ENCODE measurements at places on chromosomes 2 and 18.
A peak's percentile ranks its signal among the peaks of the same experiment; 100 is the strongest.

DNA sequence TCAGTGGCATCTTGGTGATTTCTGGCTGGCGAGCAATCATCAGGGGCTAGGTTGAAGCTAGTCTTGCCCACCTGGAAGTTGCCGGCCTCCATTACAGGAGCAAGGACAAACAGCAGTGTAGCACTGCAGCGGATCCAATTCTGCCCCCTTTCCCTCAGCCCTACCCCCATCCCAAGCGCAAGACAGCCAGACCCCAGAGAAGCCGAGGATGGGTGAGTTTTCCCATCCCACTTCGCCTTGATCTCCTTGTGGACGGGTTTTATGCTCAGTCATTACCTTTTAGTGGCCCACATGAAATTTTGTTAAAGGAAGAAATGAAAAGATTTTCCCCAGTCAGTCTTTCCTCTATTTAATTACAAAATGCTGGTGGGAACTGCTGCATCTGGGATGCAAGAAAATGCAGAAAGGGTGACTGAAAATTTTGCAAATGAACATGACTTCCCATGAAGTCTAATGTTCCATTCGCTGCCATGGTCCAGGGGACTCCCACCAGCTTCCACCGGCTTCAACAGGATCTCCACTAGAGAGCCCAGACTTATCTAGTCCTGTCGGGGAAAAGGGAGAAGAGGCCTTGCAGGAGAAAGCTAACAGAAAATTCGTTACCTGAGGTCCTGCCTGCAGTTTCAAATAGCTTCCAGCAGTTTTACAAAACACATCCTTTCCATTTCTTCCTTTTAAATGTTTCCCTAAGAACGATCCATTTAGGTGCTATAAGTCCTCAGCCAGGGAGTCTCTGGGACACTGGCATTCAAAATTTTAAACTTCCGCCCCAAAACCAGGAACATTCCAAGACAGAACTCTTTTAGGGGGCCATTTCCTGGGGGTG is 1.9 kb upstream of the HOXD9 start:
- no peak for DNase-seq

GRCh38 chr2:95001051-95001562 is 24.4 kb upstream of the MAL start:
- no peak for DNase-seq

- no peak for DNase-seq
These were observed 171.0 kb downstream of the OSR1 start for GRCh38 chr2:19187323-19188020.

GRCh38 chr2:217999595-217999959 is 3.2 kb downstream of the TNS1 start:
- no peak for DNase-seq

GRCh38 chr18:73848656-73849055 is 299.0 kb downstream of the FBXO15 start:
- DNase-seq = no peak

DNA sequence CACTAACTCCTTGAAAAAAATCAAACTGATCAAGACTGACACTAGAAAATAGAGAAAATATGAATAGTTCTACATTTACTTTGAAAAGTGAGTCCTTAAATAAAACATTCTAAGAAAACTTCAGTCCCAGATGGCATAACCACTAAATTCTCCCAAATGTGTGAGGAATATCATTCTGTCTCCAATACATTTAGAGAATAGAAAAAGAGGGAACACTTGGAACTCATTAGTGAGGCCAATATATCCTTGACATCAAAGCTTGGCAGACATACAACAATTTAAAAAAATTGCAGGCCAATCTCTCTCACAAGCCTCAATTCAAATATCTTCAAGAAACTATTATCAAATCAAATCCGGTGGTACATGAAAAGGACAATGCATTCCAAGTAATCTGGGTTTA is 79.3 kb upstream of the TMEM247 start:
- no peak for DNase-seq

DNA sequence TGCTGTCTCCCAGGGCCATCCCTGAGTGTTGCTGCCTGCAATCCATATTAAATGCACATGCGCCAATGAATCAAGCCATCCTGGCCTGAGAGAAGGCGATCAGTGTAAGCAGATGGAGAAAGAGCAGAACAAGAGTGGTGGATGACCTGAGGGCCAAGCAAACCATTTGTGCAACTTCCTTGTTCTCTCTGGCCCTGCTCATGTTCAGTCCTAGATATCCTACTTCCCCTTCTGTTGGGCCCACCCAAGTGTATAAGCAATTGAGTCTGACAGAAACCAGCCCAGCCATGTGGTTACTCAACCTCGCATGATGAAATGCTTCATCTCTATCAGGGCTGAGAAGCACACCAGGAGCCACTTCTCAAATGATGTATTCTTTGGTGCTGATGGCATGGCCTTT is 383.1 kb upstream of the ID2 start:
- DNase-seq = no peak

DNA sequence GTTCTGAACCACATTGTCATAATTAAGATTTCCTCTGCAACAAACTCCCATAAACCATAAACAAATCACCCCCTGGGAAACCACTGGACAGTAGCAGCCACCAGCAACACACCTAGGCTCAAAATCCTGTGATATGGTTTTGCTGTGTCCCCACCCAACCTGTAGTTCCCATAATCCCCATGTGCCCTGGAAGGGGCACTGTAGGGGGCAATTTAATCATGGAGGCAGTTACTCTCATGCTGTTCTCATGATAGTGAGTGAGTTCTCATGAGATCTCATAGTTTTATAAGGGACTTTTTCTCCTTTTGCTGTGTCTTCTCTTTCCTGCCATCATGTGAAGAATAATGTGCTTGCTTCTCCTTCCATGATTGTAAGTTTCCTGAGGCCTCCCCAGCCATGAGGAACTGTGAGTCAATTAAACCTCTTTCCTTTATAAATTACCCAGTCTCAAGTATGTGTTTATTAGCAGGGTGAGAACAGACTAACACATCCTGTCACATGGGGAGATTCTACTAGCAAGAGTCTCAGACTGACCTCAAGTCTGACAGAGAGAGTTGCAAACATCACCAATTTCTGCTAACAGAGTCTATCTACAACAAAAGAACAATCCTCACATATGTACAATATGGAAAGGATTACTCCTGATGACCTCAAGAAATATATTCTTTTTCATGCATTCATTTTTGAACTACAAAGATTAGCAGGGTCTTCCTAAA is 182.6 kb downstream of the GRB14 start:
- DNase-seq = no peak

DNA sequence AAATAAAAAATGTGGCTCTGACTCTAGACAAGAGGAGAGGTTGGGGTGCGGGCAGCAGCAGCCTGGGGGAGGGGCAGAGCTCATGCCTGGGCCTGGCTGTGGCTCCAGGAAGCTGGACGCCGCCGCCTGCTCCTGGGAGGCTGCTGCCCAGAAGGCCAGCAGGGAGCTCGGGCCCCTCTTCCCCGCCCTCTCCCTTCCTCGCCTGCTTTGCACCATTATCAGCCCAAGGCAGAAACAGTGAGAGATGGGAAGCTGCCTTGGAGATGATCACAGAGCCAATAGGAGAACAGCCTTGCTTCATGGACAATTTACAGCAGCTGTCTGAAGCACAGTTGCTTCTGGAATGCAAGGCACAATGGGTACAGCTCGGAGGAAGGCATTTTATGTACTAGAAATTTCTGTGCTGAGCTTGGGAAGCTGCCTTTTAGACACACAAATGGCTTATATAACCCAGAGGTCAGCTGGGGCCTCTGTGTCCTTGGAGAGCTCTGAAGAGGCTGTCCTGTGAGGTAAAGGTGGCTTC is 55.3 kb upstream of the AFF3 start:
- DNase-seq = no peak

DNA sequence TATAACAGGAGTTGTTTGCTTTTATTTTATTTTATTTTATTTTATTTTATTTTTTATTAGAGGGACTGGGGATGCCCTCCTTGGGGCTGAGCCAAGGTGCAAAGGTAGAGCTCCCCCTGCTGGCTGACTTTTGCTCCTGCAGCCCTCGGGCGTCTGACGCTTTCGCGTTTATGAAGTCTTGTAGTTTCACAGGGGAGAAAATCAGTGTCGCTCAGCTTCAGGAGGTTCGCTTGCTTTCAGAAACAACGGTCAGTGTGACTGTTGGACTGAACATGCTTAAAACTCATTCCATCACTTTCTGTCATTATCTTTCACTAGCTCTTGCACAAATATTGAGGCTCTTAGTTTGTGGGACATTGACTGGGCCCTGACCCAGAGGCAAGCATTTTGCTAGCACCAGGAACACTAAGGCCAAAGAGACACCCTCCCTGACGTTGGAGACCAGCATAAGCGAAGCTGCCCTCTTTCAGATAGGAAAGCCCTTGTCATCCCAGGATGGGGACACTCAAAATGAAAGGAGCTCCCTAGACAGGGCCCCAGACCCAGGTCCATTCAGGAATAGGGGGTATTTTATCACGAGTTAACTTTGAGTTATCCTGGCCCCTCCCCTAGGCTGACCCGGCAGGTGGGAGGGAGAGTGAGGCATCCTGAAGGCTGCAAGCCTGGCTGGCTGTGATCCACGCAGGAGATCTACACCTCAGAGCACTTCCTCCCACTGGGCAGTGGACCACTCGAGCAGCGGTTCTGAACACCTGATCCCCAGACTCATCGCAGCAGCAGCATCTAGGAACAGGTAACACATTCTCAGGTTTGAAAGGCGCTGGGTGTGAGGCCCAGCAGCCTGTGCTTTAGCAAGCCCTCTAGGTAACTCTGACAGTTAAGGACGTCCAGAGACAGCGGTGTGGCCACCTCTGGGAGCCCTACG is 34.4 kb downstream of the LGALSL start:
- peak; percentile 71 for DNase-seq

DNA sequence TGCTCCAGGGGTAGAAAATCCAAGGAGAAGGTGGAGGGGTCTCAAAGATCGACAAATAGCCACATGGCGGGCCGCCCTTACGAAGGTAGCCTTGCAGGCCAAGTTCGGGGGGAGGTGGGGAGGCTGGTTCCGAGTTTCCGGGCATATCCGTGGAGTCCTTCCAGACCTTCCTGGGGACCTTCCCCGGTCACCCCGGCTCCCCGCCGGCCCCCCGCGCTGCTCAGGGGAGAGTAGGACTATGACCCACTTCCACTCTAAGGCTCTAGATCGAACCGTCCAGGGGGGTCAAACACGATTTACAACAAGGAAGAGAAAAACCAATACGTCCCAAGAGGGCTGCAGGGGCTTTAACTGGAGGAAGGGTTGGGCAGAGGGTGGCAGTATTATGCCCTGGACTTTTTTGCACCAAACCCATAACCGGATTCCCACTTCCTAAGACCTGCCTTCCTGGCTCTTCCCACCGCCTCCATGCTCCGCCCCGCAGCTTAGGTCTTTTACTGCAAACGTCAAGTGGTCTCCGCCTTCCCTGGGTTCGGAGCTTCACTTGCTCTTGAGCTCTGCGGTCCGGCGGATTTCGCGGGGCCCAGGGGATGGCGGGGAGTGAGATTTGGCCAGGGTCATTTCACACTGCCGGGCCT is 779 bp upstream of the LYPD6 start:
- DNase-seq = no peak

DNA sequence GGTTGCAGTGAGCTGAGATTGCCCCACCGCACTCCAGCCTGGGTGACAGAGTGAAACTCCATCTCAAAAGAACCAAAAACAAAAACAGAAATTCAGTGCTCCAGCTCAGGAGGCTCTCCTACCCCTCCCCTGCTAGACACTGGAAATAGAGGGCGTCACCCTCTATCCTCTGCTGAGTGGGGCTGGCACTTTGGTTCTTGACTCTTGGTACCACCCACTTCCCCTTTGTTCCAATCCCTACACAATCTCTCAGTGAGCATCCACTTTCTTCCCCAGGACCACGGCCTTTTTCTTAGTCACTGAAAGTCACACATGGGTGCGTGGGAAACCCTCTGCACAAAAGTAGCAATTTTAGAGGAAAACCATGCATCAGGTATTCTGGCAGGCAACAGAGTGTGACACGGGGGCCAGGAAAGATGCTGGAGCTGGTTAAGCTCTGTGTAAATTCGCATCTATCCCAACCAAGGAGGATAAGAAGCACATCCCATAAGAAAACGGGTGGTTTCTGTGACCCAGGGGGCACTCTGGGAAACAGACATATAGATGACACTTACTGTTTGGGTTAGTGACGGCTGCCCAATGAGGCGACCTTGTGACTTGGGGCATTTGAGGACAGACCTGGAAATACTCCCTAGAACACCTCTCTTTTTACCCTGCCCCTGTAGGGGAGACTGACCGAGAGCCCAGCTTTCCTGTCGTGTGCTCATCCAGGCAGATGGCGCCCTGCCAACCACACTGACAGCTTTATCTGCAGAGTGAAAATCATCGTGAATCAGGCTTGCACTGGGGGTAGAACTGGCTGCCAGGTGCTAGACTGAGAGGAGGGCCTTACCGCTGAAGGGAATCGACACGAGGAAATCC is 7.7 kb downstream of the HJURP start:
- no peak for DNase-seq

GRCh38 chr18:69778680-69779079 is 169.0 kb downstream of the CD226 start:
- no peak for DNase-seq

DNA sequence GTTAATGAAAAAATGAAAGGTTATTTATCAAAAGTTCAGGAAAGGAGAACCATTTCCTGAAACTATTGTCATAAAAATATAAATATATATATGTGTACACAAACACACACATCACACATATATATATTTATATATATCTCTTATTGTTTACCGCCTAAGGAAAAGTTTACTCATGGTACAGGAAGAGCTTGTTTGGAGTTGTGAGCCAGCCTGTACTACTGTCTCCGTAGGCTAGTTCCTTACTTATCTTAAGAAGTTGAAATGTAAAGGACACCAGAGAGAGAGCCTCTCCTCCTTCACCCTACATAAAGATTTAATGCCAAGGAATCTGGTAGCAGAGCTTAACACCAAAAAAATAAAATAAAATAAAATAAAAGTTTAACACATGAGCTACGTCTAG is 19.6 kb downstream of the DSC1 start:
- DNase-seq = no peak

DNA sequence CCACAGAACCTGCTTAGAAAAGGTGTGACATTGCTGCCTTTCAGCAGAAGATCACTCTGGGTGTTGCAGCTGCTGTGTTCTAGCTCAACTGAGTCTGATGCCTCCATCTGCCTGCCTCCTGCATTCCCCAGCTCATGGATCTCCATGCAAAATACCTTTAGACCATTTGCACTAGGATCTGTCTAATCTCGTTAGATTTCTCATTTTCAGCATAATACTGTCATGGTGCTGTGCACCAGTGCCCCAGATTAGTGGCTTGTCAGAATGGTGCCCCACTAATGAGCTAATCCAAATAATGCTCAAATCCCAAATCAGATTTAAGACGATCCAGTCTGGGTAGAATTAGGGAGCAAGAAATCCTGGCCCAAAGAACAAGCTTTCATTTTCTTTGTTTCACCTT is 284.4 kb upstream of the PARD3B start:
- DNase-seq = no peak

DNA sequence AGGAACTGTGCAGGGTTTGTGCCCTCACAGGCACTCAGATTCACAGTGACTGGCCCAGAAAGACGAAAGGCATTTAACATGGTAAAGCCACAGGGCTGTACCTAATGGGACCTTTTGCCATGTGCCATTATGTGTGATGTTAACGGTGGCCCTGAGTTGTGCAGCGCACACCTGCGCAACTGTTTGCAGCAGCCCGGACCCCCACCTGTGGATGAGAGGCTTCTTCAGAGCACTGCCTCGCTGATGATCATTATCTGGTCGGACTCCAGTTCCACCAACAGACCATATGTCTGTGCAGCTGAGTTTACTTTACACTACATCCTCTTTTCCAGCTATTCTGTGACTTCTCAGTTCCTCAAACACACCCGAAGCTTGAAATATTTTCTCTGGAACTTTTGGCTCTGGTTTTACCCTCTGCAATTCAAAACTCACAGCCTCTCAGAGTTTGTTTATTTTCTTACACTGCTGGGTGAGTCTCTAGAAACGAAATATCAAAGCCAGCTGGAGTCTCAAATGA is 35.6 kb upstream of the UBE2F start:
- DNase-seq = no peak
